ENCODE measurements at places on chromosomes 3 and 15.

- DNase-seq = no peak
These were observed 25.5 kb upstream of the TP63 start for GRCh38 chr3:189605717-189606116.

DNA sequence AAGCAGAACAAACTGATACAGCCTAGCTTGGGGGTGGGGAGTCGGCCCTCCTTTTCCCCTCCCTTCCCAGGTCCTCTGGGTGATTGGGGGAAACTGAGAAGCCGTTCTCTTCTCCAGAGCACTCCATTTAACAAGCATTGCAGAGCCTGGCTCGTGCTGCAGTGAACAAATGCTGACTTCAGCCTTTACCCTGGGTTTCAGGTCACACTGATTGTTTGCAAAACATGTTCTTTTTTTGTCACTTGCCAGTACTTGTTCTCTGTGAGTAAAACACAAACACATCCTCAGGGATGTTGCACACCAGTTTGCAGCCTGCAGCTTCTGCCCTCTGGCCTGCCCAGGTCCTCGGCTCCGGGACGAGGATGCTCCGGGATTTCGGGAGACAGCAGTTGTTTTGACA lies 132.8 kb downstream of the PGPEP1L start:
- DNase-seq = no peak

DNA sequence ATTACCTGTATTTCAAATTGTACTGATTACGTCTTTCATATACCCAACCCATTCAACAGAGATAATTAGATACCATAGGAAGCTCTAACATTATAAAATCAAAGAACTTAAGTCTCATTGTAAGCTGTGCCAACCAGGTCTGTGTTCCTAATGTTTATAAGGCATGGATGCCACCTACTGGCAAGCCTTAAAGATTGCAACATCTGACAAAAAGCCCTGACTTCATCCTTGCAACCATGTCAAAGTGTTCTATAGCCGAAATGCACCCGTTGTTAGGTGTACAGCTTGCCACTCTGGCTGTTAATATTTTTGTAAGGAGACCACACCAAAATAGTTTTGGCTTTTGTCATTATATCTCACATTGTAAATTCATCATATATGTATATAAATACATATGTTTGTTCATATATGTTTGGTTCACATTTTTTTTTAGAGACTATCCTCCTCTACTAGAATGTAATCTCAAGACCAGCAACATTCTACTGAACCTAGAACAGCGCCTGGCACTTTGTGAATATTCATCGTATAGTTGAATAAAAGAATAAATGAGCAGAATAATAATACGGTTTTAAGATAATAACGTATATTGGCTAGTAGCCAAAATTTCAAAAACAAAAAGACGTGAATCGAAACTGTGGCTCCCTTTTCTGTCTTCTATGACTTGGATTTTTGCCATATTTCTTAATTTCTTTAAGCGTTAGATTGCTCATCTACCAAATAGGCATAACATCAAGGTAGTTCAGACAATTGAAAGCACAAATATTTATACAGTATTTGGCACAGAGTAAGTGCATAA lies 258.1 kb downstream of the TBL1XR1 start:
- peak; percentile 29 for DNase-seq

- no peak for DNase-seq
These were observed 36.1 kb downstream of the LSM3 start for GRCh38 chr3:14214764-14215163.

- DNase-seq = no peak
These were observed 440 bp downstream of the DCBLD2 start for GRCh38 chr3:98901119-98901391.

DNA sequence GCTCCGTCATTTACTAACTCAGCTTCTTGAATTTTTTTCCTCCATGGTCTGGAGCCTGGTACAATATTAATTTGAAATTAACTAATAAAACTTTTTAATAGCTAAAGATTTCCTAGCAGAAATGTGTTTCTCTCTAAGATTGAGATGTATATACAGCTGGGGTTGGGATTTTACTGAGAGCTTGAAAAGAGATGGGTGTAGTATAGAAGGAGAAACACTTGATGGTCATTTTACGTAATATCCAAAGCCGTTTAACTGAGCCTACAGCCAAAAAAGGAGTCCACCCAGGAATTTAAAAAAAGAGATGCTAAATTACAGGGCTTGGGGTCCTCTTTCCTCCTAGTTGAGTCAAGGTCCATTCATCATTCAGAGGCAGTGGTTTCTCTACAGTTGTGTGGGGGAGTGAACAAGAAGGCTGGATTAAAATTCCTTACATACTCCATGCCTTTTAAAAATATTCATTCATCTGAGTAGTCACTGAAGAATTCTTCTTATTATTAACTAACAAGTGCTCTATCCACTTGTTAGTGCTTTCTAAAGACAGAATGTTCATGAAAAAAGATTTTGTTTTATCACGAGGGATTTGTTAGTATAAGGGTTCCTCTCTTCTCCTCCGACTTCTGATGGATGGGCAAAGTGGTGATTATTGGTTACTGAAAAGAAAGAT lies 255.3 kb upstream of the IL12A start:
- no peak for DNase-seq

Data from activated naive CD8-positive, alpha-beta T cell treated with anti-CD3 and anti-CD28 coated beads, Interleukin-2, amount 50 U/mL, for 24 hours (primary cell).